ENCODE measurements at places on chromosomes 12 and 14.

GRCh38 chr12:115313929-115314328, 630.0 kb upstream of the TBX3 start:
- no peak for DNase-seq

DNA sequence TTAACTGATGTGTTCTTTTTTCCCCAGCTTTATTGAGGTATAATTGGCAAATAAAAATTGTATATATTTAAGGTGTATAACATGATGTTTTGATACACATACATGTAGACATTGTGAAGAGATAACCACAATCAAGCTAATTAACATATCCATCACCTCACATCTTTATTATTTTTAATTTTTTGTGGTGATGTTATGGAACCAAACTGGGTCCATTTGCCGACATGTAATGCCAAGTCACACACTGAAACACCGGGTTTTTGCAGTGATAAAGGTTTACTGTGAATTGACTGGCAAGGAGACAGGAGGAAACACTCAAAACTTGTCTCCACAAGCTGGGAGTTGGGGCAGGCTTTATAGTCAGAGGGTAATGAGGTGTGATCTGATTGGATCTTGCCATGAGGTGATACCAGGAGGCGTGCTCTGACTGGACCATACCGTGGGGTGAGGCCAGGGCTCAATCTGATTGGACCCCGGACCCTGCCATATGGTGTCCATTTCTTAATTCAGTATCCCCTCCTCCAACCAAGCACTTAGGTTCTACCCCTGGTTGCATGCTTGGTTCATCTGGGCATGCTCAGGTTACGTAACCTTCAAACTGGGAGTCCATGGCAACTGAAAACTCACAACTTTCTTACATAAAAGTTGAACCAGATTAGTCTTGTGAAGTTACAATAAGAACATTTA, 11.8 kb upstream of the WSCD2 start:
- no peak for DNase-seq

GRCh38 chr12:51994959-51995358, 11.8 kb upstream of the TAMALIN start:
- DNase-seq = no peak

DNA sequence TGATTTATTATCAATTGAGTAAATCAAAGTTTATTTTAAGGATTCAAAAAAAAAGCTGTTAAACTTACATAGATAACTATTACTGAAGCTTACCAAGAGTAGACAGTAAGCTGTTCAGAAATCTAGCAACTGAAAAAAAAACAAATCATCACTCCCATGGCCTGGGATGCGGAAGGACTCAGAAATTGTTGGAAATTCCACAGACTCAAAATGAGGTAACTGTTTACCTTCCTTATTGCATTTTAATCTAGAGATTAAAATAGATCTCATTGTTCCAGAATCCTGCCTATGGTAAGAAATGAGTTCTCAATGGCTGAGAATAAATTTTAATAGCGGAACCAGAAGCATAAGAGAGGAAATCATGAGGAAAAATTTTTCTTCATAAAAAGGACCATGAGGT, 87.2 kb downstream of the PPM1H start:
- DNase-seq = no peak

DNA sequence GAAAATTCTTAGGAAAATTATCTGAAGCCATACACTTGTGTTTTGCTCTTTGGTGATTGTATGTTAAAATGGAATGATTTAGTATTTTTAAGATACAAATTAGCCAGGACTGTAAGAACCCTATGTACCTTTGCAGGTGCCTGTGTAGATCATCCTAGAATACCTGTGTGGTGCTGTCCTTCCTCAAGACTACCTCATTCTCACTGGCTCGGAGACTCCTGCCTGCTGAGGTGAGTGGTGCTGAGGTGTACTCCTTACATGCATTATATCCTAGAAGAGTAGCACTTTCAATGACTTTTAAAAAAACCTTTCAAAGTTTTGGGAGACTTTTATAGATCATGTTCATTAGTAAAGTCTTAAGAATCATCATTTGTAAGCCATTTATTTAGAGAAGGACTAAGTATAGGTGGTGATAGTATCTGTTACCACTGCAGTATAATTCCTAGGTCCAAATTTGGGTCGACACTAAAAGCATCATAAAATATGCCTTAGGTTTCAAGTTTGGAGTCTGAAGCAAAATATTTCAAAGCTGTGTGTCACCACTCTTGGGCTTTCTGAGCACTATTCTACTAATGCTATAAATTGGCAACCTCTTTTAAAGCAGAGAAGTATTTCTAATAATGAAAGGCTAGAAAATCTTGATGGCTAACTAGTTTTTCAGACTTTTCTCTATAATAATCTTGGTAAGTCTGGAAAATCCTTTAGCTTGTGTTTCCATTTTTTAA, 36.6 kb downstream of the RASSF8 start:
- DNase-seq = no peak

- no peak for DNase-seq
These were observed 187.2 kb downstream of the TTC8 start for GRCh38 chr14:89011355-89012281.

- DNase-seq = no peak
These were observed 25.8 kb downstream of the TMEM120B start for GRCh38 chr12:121738340-121738858.

GRCh38 chr14:70988452-70988851, 81.2 kb downstream of the PCNX1 start:
- no peak for DNase-seq

- no peak for DNase-seq
These were observed 95.9 kb downstream of the TSPAN9 start for GRCh38 chr12:3173008-3173553.

DNA sequence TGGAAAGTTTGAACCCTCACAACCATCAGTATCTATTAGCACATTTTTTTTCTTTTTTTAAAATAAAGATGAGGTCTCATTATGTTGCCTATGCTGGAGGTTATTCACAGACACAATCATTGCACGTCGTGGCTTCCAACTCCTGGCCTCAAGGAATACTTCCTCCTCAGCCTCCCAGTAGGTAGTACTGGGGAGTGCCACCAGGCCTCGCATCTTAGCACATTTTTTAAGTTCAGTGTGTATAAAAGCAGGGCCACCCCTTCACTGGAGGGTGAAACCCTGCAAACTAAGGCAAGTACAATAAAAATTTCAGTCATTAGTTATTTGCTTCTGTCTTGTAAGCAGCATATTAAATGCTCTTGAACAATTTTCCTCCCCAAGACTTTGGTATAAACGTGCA, 114.2 kb upstream of the SINHCAF start:
- DNase-seq = no peak

- peak; percentile 72 for DNase-seq
These were observed 512.4 kb upstream of the TMPO start for GRCh38 chr12:98002887-98003493.

GRCh38 chr14:103112400-103113243, 10.6 kb upstream of the TNFAIP2 start:
- DNase-seq = no peak

- peak; percentile 45 for DNase-seq
These were observed 1.9 kb downstream of the MLXIP start for GRCh38 chr12:122080149-122081082.

DNA sequence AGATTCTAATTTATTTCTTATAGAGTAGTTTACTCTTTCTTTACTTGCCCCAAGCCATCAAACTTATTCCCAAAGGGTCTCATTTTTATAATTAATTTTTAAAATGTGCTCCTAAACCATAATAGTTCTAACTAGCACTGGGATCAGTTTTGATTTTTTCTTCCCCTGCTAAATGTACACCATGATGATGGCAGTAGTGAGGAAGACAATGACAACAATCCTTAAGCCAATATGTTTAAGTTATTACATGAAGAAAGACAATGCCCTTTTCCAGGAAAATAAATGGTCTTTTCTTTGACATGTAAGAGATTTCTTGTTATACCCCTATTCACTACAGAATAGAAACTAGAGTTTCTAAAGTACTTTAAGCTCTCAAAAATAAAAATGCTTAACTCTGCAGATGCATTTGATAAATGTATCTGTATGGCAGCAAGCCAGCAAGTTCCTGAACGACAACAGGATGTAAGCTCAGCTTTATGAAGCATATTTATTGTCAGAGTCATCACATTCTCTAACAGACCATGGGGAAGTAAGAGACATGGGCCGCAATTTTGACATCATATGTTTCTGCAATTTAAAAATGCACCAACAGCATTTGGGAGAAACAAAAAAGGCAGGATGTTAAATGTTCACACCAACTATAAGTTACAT, 36.0 kb upstream of the SNX6 start:
- DNase-seq = no peak

DNA sequence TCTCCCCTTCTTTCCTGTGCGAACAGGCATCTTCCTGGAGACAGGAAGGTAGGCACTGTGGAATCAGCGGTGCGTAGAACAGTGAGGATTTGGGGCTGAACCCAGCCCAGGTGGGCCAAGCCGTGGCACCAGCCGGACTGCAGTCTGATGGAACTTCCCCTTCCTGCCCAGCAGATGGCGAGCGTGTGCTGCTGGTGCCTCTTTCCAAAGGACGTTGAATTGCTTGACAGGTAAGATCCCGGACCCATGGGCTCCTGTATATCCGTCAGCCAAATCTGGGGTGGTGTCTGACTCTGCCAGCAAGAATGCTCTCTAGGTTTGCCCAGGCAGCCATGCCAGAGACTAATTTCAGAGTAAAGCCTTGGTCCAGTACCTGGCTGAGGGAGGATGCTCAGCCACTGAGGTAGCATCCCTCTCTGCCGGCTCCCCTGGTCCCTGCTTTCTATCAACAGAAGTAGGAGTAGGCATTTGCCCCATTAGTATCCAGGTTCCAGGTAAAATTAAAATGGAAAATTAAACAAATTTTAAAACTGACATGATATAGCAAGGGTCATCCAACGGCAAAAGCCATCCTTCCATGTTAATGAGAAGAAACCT, 21.1 kb upstream of the KCNA5 start:
- DNase-seq = peak; percentile 22

GRCh38 chr12:49553512-49554088, 14.3 kb downstream of the MCRS1 start:
- no peak for DNase-seq

- DNase-seq = no peak
These were observed 44.2 kb downstream of the LTBP2 start for GRCh38 chr14:74567646-74568379.

DNA sequence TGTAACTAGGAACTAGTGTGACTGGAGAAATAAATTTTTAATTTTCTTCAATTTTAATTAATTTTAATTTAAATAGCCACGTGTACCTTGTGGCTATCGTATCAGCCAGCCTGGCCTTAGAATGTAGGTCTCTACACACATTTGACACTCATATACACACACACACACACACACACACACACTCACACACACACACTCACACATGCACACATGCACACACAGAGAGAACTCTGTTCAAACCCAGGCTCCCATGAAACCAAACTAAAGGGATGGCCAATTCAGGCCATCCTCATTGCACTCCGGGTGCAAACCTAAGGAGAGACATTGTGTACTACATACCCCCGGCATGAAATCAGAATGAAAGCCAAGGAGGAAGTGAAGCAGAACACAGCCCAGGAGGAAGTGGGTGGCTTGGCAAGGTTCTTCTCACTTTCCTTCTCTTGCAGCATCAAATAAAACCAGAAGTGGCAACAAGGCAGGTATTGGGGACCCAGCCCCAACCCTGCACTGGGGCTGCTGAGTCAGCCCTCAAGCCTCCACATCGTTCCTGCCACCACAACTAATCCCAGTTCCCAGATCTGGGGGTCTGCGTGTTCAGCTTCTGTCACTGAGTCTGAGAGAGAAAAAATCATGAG, 26.2 kb upstream of the CHPT1 start:
- no peak for DNase-seq

DNA sequence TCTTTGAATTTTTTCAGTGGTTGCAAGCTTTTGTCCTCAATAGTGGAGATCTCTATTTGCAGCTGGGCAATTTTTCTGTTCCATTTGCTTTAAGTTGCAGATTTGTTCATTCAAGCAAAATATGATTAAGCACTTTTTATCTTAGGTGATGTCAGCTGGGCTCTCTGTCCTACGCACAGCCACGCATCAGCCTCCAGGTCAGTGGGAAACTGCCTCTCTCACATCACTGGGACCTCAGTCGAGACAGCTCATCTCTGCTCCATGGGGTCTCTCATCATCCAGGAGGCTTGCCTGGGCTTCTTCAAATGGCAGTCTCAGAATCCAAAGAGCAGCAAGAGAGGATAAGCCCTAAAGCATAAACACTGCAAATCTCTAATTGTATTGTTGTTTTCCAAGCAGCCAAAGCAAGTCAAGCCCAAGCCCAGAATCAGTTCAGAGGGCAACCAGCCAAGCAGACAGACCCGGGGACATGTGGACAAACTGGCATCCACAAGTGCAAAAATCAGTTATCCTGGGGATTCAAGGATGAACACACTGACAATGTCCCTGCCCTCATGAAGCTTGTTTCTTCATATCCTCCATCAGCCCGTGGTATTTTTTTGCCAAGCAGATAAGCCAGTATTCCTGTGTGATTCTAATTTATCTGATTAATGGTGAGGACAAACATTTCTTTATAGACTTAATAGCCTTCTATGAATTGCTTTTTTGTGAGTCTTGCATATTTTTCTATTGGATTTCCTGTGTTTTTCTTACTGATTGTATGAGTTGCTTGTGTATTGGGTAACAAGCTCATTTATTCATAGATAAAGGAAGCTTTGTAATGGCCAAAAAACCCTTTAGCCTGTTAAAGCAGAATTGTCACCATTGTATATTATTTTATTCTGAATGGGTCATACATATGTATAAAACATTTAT, 262.5 kb downstream of the GXYLT1 start:
- DNase-seq = no peak

DNA sequence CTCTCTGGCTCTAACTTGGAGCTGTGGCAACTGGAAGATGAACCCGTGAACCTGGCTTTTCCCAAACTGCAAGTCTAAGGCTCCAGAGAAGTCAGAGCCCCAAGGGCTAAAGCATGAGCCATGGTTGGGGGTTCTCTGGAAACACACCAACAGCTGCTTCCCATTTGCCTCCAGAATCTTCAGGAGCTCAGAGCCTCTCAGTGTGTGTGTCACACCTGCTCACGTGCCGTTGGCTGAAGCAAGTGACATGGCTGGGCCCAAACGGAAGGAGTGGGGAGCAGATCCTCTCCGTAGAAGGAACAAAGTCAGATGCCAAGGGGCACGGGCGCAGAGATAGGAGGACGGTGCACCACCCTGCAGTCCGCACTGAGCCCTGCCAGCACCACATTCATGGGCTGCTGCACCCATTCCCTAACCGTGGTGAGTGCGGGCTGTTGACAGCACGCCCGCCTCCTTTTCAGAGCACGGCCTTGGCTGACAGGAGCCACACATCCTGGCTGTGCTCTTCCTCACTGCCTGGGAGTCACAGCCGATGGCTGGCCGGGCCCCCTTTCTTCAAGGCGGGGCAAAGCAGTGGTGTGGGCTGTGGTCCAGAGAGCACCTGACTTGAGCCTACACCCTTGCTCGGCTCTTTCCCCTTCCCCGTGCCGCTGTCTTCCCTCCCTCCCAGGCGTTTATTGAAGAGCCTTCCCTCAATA, 16.6 kb upstream of the TRAF3 start:
- no peak for DNase-seq

- no peak for DNase-seq
These were observed 85.5 kb downstream of the STAB2 start for GRCh38 chr12:103672401-103673119.

Measured in NCI-H2029 treated with DMSO at 0.1 percent for 48 hours (cell line).